ENCODE measurements at places on chromosomes 11 and 22.

DNA sequence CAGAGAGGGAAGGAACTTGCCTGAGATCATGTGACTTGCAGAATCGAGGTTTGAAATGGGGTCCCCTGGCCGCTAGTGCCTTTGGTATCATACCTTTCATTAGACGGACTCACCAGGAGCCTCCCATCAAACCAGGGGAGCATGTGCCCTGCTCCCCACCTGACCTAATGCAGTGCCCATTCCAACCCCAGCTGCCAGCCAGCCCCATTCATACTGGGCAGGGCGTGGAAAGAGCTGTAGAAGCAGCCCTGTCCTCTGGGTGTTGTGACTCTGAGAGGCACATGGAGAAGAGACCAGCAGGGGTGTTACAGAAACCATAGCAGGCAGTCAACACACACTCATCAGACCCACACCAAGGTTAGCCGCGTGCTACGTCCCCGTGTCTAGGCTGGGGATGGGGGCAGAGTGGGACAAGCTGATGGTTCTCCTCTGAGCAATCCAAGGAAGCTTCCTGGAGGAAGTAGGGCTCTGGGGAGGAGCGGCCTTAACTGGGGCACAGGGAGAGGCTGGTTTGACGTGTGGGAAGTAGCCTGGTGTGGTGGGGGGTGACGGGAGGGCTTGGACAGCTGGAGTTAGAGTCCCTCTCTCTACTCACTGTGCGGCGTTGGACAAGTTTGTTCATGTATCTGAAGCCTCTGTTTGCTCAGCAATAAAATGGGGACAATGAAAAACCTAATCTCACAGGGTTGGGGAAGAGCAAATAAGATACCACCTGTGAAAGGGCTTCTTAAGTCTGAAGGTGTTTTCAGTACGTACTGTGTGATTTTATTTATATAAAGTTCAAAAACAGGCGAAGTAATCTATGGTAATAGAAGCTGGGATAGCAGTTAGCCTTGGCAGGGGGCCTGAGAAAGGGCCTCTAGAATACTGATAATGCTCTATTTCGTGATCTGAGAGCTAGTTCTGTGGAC lies 14.0 kb downstream of the GRIK4 start:
- DNase-seq, result no peak

GRCh38 chr11:102704841-102705240 lies 728 bp downstream of the MMP27 start:
- no peak for DNase-seq

- no peak for DNase-seq
Measured at GRCh38 chr11:75597636-75598035, 35.6 kb downstream of the SERPINH1 start.

- DNase-seq, result no peak
Measured at GRCh38 chr22:37971475-37972434, 12.6 kb downstream of the SOX10 start.

- no peak for DNase-seq
Measured at GRCh38 chr22:31244046-31244942, 32.2 kb downstream of the LIMK2 start.

All from right hindlimb (tissue), 1 donor.